ENCODE measurements at places on chromosomes 2 and 18.

DNA sequence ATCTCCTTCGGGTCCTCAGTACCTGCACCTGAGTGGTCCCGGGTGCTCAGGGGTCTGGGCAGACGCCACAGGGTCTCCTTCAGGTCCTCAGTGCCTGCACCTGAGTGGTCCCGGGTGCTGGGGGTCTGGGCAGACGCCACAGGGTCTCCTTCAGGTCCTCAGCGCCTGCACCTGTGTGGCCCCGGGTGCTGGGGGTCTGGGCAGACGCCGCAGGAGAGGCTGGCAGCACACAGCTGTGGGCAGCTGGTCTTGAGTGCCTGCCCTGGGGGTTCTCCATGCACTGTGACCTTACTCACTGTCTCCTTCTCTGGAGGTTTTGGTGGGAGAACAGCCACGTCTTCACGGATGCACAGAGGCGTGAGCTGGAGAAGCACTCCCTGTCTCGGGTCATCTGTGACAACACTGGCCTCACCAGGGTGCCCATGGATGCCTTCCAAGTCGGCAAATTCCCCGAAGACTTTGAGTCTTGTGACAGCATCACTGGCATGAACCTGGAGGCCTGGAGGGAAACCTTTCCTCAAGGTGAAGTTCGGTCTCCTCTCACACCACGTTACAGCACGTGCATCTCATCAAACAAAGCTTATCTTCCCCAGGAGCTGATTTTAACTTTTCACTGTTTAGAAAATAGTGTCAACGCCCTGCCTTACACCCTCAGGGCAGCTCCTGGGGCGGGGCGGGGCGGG is 82.6 kb downstream of the TPO start:
- no peak for DNase-seq

DNA sequence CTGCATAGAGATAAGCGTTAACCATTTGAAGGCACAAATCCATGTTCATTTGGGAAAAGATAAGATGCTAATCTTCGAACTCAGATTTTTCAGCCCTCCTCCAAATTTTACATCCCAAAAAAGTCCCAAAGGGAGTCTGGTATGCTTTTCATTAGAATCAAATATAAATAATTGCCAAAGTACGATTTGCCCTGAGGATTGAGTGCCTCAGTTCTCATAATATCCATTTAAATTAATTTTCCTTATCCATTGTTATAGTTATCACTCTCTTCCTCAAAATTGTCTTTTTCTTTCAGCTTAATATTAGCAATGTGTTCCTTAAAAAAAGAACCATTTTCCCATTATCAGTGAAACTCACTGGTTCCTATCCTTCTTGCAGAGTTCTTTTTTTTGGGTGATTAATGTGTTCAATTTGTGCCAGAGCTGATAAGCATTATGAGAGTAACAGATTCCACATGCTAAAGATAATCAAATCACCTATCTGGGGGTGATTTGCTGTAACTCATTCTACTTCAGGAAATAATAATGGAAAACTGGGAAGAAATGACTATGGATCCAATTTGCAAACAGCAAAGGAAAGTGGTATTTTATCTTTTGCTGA is 686 bp downstream of the HNMT start:
- DNase-seq, result no peak

DNA sequence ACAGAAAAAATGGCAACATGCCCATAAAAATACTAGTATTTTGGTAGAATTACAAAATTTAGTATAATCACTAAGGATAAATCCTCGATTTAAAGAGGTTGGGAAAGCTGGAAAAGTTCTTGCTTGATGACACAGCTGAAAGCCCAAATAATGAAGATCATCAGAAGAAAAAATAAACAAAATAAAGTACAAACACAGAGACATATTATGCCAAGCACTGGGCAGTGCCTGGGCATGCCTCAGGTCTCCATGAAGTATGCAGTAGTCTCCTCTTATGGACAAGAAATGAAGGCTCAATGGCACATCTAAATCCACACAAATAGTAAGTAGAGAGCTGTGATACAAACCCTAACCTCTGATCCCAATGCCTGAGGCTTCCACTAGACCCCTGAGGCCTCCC is 57.7 kb downstream of the RNU4ATAC start:
- DNase-seq, result no peak

DNA sequence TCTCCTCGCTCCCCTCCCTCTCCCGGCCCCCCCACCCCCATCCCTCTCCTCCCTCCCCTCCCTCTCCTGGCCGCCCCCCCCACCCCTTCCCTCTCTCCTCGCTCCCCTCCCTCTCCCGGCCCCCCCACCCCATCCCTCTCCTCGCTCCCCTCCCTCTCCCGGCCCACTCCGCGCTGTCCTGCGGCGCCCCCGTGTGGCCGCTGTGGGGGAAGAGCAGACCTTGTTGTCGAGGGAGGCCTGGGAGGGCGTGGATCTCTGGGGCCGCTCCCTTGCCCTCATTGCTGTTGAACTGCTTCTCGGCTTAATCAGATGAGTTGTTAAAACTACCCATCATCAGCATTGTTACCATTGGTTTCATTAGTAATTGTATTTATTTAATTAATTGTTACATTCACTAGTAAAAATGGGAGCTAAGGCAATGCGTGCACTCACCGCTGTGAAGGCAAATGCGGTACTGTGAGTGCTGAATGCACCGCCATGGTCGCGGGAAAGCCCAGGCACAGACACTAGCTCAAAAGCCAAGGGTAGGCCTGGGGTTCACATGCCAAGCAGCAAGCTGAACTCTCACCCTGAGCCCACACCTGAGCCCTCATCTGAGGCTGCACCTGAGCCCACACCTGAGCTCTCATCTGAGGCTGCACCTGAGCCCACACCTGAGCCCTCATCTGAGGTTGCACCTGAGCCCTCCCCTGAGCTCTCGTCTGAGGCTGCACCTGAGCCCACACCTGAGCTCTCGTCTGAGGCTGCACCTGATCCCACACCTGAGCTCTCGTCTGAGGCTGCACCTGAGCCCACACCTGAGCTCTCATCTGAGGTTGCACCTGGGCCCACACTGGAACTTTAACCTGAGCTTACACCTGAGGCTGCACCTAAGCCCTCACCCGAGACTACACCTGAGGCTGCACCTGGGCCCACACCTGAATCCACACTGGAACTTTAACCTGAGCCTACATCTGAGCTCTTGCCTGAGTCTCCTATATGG is 8.8 kb downstream of the RTP5 start:
- peak; percentile 65 for DNase-seq

- no peak for DNase-seq
These were observed 199.3 kb upstream of the EPAS1 start for GRCh38 chr2:46097714-46098480.

GRCh38 chr2:197372592-197372991 is 62.0 kb upstream of the ANKRD44 start:
- no peak for DNase-seq

DNA sequence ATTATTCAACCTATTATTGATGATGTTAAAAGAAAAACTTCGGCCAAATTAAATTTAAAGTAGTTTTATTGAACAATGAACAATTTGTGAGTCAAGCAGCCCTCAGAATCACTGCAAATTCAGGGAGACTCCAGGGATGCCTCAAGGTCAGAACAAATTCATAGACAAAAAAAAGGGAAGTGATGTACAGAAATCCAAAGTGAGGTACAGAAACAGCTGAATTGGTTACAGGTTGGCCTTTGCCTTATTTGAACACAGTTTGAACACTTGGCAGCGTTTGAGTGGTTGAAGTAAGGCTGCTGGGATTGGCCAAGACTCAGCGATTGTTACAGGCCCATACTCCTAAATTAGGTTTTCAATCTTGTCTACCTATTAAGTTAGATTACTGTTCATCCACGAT is 47.4 kb upstream of the DSG1 start:
- DNase-seq, result no peak

GRCh38 chr2:7795778-7796563 is 878.8 kb downstream of the RNF144A start:
- DNase-seq, result no peak

GRCh38 chr18:11512096-11513025 is 97.0 kb upstream of the SLC35G4 start:
- peak; percentile 54 for DNase-seq

GRCh38 chr2:1581965-1582625 is 162.2 kb downstream of the PXDN start:
- DNase-seq, result no peak

- no peak for DNase-seq
These were observed 480.0 kb downstream of the RIT2 start for GRCh38 chr18:42635378-42636048.

DNA sequence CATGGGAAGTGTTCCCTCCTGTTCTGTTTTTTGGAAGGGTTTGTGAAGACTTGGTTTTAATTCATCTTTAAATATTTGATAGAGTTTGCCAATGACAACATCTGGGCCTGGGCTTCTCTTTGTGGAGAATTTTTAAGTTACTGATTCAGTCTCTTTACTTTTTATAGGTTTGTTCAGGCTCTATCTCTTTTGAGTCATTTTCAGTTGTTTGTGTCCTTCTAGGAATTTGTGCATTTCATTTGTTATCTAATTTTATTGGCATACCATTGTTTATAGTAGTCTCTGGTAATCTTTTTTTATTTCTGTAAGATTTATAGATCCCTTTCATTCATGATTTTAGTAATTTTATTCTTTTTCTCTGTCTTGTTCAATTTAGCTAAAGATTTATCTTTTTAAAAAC is 14.6 kb downstream of the SCLY start:
- DNase-seq, result no peak

DNA sequence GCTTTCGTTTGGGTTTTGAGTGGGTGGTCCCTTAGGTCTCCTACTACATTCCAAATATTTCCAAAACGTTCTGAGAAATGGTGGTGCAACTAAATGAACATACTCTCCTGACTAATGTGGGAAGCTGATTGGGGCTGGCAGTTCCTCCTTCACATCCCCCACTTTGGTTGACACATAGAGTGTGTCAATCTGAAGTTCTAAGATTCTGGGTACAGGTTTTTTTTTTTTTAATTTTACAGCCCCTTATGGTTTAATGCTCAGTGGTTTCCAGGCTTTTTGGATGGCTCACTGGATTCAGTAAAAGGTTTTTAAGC is 58.4 kb upstream of the ITGB6 start:
- no peak for DNase-seq
